ENCODE measurements at places on chromosomes 3 and 15.

- no peak for DNase-seq
Observed at GRCh38 chr3:31534065-31534425, 1.3 kb downstream of the STT3B start.

DNA sequence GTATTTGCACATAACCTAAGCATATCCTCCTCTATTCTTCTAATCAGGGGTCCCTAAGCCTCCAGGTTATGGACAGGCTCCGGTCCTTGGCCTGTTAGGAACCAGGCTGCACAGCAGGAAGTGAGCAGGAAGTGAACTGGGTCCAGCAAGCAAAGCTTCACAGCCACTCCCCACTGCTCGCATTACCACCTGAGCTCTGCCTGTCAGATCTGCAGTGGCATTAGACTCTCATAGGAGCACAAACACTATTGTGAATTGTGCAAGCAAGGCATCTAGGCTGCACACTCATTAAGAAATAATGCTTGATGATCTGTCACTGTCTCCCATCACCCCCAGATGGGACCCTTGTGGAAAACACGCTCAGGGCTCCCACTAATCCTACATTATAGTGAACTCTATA is 9.8 kb downstream of the MSL2 start:
- no peak for DNase-seq

DNA sequence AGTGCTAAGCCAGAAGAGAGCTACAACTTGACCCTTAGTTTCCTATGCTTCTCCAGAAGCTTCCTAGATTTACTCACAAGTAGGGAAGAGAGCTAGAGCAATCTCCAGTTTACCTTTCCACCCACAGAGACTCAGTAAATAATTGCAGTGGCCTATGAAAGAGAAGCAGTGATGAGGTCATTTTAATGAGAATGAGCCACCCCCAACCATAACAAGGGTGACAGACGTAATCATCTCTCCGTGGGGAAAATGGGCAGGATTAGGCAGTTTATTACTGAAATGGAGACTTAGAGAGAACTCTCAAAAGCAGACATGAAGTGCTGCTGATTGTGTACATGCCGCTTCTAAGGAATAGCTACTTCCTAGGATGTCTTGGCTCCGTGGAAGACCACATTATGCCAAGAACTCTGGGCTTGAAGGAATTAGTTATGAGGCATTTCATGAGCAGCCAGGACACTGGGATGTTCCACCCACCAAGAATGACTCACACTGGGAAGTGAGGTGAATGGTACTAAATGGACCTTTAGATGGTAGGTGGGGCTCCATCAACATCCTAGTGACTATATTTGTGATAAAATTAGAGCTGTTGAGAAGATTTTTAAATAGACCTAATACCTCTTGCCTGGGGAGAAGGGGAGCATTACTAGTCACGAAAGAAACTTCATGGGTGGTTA is 160.9 kb downstream of the EDEM1 start:
- DNase-seq: no peak

DNA sequence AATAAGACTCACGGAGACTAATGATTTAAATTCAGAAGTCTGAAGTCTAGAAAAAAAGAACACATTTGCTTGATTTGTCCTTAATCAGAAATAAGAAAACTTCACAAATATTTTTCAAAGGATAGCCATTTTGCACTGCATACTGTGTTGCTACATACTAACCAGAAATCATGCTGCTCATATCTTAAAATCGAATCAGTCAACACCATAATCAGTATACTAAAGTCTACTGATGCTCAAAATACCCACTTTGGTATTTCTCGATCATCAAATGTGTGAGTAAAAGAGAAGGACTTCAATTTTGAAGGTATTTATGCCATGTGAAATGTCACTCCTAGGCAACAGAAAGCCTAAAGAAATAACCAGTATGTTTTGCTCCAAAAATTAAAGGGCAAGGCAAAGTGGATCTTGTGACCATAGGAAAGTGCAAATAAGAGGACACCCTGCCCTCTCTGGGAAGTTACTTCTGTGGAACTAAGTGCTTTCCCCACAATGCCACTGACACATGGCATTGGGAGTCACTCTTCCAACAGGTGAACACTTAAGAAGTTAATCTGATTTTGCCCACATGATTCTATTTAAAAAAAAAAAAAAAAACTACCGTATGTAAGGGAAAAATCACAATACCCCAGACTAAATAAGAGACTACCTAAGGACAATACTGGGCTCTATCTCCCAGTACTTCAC is 2.7 kb downstream of the LRIG1 start:
- DNase-seq: no peak
